Stimulated activated CD8-positive, alpha-beta memory T cell treated with anti-CD3 and anti-CD28 coated beads, Interleukin-15, amount 100 ng/mL, for 1 hour (primary cell): ENCODE measurements at places on chromosomes 5 and 9.

- no peak for DNase-seq
Observed at GRCh38 chr9:127927988-127928675, 2.4 kb downstream of the PIP5KL1 start.

- no peak for DNase-seq
Observed at GRCh38 chr9:123946101-123946821, 16.3 kb upstream of the DENND1A start.

DNA sequence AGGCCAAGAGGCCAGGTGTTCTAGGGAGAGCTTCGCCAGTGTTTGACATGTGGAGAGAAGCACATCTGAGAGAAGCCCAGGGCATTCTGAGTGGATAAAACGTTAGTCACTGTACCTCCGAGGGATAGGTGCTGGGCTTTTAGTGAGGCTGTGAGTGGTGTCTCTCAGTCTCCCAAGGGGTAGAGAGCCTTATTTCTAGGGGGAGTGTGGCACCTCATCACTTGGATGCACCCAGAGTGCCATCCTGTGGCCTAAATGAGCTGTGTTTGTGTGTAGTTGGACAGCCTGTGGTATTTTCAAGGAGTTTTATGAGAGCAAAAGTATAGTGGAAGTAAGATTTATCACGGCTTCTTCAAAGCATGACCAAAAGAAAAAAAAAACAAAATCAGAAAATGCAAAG lies 1046.9 kb upstream of the WWC1 start:
- DNase-seq: no peak

- no peak for DNase-seq
Observed at GRCh38 chr5:115132465-115132864, 37.2 kb downstream of the TRIM36 start.

- no peak for DNase-seq
Observed at GRCh38 chr5:71943874-71944273, 163.4 kb upstream of the MAP1B start.

DNA sequence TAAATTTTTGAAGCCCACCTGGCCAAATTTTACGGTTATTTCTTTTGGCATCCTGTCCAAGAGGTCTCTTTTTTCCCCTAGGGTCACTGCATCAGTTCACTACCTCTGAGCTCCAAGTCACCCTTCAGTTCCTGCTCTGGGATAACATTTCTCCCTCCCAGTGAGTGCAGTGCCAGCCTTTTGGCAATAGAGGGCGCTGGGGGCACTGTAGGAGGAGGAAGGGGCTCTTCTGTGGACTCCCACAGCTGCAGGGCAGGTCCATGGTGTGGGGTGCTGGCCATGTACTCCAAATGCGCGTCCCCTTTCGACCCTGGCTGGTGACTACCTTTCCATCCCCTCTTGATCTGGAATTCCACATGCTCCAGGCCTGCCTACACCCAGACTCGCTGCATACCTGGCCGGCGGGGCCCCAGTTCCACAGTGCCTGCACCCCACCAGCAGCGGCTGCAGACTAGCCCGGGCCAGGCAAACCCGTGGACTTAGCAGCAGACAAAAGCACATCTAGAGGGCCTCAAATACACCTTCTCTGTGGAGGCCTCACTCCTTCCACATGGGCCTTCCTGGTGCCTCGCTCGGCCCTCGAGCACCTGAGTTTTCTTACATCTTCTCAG lies 20.3 kb upstream of the NINJ1 start:
- DNase-seq: no peak

DNA sequence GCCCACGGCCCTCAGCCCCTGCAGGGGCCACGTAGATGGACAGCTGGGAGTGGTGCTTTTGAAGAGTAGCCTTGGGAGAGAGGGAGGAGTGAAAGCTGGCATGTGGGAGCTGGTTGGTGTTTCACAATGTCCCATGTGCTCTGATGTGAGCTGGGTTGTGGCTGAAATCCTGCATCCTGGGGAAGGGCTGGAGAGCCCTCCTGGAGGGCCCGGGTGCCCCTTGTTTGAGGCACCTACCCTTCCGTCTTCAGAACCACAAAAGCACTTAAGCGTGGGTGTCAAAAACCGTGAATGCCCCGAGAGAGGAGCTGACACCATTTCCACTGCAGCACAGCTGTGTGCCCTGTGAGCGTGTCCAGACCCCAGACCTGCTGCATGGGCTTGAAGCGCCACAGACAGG lies 199.1 kb upstream of the ZNF618 start:
- no peak for DNase-seq

DNA sequence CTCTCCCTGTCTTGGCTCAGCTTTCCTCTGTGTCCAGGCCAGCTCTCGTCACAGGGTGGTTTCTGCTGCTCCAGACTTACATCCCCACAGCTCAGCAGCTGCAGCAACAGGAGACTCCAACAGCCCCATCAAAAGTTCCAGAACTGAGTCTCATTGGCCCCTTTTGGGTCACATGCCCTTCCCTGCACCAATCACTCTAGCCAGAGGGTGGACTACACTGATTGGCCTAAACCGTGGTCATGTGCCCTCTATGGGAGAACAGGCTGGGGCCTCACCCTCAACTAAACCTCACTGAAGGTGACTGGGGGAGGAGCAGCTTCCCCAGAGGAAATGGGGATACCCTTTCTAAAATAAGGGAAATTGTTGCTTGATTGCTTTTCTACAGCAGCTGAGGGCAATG lies 44.4 kb upstream of the CPLX2 start:
- no peak for DNase-seq

GRCh38 chr9:120184266-120184665 lies 395.7 kb downstream of the CDK5RAP2 start:
- DNase-seq: no peak

GRCh38 chr5:133460172-133460758 lies 152.1 kb downstream of the FSTL4 start:
- DNase-seq: no peak

DNA sequence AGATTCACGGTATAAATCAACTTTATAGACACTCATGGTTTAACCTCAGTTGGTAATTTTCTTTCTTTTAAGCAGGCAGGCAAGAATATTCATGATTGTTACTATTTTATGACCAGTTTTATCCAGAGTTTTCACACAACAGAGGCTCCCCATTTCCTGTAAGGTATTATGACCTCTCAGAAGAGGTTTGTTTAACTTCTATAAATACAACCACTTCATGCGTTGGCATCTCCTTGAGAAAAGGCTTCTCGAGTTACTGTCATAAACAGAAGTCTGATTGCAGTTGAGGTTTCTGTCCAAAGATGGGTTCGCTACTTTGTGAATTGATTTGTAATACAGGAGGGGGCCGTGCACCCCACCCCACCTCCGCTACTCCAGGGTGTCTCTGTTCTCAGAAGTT lies 55.3 kb downstream of the ENTREP1 start:
- no peak for DNase-seq

GRCh38 chr5:34811706-34812105 lies 27.3 kb upstream of the TTC23L start:
- DNase-seq: no peak

DNA sequence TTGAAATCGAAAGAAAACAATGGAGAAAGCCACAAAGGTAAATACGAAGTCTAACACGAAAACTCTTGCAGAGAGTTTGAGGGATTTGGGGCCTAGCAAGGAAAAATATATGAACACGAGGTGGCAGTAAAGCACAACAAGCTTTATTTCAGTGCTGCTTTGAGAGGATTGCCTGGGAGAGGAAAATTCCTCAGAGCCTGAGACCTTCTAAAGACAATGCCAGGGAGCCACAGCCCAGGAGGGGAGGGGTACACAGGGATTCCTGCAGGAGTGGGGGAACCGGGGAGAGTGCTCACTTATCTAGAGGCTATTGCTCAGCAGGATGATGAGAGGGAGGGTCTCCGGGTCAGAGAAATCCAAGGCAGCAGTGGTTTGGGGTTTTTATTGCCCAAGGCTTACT lies 134.9 kb upstream of the ADCY2 start:
- DNase-seq: no peak

DNA sequence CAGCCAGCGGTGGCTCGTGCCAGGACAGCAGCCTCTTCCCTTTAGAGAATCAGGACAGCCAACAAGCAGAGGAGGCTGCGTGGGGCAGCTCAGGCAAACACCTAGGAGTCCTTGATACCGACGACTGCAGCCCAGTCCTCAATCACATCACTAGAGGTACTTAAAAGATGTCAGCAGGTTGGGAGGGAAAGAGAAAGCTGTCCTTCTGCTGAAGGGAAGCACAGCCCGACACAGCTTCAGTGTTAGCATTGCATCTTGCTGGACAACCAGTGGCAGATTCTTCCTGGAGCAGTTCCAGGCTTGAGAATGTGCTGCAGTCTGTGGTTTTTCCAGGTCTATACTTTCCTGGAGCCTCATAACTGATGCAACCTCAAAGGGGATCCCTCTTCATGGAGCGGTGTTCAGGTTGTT lies 230.5 kb downstream of the SYK start:
- no peak for DNase-seq

DNA sequence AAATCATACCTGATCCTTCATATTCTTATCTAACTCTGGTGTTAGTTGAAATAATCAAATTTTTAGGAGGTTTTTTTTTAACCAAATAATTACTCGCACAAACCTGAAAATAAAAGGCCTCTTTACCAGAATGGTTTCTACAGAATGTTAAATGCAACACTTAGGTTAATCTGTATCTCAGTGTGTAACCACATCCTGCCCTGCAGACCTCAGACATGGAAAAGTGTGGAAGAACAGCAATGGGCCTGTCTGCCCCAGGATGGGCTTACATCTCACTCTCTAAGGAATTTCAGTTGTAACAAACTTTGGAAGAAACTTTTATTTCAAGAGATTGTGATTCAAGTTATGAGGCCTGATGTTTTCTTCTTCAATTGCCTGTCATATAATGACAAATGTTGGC lies 32.5 kb upstream of the MIER3 start:
- DNase-seq: no peak

DNA sequence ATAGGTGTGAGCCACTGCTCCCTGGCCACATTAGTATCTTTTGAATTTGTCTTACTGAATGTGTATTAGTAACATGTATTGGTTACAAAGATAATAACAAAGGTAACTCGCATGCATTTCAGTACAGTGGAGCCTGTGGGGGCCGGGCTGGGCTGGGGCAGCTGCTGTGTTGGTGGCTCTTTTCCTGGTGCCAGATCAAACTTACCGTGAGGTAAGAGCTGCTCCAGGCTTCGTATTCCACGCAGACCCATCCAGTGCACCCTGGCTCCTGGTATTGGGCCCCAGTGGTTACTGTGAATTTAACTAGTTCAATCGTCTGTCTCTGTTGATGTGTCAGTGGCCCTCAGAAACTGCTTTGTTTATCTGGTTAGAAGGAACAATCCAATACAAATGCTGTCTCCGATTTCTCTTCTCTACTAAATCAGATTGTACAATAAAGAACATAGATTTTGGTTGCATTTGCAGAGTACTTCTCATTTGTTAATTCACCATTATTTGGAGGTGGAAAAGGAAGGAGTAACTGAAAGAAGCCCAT lies 15.6 kb downstream of the PRRC2B start:
- DNase-seq: no peak

DNA sequence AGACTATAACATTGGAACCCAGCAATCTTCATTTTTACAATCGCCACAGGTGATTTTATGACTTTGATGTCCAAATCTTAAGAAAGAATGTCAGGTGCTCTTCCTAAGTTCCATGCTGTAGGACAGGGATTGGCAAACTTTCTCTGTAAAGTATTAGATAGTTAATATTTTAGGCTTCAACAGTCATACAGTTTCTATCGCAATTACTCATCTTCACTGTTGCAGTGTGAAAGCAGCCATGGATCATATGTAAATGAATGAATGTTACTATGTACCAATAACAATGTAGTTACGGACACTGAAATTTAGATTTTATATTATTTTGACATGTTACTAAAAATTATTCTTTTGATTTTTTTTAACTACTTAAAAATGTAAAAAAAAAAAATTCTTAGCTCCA lies 169.7 kb downstream of the DTWD2 start:
- no peak for DNase-seq

DNA sequence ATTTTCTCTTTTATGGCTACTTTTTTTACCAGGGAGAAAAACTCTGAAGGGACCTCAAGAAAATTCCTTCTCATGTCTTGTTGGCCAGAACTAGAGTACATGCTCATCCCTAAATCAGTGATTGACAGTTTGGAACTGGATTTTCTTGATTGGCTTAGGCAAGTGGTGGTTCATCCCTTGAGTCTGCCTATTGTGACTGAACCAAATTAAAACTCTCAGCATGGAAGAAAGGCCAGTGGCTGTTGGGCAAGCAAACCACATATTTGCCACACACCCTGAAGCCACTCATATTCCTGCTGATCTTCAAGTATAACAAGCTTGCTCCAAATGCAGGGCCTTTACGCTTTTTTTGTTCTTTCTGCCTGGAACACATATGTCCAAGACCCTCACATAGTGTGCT lies 7.2 kb upstream of the HOMER1 start:
- DNase-seq: no peak
